ENCODE measurements at places on chromosomes 3 and 15.
A peak's percentile ranks its signal among the peaks of the same experiment; 100 is the strongest.

GRCh38 chr15:33317896-33318295 lies 7.1 kb downstream of the RYR3 start:
- DNase-seq: no peak

GRCh38 chr3:140056047-140056446 lies 121.1 kb downstream of the CLSTN2 start:
- no peak for DNase-seq

GRCh38 chr3:173018758-173019157 lies 122.3 kb downstream of the SPATA16 start:
- no peak for DNase-seq

DNA sequence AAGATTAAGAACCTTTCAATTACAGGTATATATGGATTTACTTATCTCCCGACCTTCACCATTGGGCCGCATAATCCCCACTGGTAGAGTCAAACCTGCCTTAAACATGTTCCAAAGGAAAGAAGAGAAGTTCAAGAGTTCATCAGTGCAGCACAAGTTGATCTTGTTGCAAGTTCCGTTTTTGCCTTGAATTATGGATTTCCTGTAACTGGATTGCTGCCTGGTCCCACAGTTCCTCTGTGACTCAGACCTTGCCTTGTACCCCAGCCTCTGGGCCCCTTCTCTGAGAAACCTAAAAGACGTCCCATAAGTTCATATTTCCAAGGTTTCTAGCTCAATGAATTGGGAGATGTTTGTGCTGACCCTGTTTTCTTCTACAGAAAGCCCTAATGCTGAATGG lies 112.5 kb upstream of the THBS1 start:
- no peak for DNase-seq

DNA sequence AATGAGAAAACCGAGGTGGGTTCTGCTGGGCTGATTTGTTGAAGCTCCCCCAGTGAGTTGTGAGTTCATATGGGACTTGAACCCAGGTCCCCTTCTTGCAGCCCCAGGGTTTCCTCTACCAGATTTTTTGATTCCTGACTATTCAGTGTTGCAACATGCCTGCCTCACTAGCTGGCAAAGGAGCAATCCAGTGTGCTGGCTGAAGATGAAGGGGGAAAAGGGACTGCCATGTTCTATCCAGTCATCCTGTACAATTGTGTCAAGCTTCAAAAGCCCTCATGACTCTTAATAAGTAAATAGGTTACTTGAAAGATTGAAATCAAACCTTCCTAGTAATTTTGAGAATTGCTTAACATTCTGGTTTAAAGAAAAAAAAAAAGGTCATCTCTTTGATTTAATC lies 211.5 kb upstream of the TP63 start:
- no peak for DNase-seq

GRCh38 chr3:42063888-42064287 lies 27.3 kb upstream of the TRAK1 start:
- no peak for DNase-seq

DNA sequence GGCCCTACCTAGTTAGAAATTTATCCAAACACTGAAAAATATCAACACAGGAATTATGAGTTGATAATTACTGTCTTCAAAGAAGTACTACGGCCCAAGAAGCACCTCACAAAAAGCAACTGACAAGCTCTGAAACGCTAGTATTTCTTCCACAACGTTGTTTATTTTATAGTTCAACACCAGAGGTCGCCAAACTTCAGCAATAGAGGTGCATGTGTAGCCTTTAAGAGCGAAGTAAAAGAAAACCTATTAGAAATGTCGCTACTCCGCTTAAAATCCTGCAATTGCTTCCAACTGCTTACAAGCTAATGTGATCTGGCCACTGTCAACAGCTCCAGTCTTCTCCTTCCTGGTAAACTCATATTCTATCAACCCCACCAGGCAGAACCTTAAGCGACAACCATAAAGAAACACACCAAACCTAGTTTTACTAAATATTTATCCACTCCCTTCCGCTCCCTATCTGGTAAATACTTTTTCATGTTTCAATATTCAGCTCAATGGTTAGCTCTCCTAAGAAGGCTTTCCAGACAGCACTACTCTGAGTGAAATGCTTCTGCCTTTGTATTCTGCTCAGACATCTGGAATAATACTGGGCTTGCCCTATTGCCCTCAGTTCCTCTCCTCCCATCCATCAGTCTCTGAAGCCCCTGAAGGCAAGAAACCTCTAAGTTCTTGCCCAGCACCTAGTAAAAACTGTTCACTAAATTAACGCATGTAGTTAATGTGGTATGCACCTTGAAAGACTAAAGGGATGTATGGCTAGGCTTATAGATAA lies 110.2 kb downstream of the NR1I2 start:
- DNase-seq: no peak

GRCh38 chr3:153273767-153274435 lies 111.9 kb downstream of the RAP2B start:
- no peak for DNase-seq

DNA sequence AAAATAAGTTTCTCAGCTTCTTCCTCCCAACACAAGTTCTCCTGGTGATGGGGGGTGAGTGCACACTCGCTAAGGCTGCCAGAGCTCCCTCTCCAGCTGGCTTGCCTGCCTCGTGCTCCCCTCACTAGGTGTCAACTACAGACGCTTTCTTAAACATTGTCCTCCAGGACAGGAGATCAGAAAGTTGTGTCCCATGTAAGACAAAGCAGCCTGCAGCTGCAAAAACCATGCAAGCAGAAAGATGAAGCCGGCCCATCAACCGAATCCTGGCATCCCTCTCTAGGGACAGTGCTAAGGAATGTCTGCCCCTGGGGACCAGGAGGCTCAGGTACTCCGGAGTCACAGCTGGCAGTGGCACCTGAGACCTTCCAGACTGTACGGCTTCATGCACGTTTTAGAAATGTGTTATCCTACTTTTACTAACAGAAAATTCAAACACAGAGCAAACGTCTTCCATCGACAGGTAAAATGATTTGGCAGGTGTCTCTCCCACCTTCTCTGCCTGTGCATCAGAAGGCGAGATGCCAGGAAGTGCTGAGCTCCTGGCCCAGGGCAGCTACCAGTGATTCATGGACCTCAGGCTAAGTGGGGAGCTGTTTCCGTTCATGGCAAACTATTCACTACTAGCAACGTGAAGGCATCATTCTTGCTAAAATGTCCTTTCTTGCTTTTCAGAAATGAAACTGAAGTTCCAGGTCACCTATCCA lies 246.1 kb downstream of the ADAMTS17 start:
- no peak for DNase-seq

GRCh38 chr3:46070595-46071093 lies 43.4 kb upstream of the XCR1 start:
- DNase-seq: no peak

GRCh38 chr15:29749365-29750086 lies 72.7 kb downstream of the TJP1 start:
- no peak for DNase-seq

GRCh38 chr3:4245671-4246070 lies 57.5 kb upstream of the SETMAR start:
- no peak for DNase-seq

GRCh38 chr15:29035336-29036285 lies 149.8 kb downstream of the APBA2 start:
- no peak for DNase-seq

- no peak for DNase-seq
Measured at GRCh38 chr3:173529062-173529711, 131.6 kb downstream of the NLGN1 start.

DNA sequence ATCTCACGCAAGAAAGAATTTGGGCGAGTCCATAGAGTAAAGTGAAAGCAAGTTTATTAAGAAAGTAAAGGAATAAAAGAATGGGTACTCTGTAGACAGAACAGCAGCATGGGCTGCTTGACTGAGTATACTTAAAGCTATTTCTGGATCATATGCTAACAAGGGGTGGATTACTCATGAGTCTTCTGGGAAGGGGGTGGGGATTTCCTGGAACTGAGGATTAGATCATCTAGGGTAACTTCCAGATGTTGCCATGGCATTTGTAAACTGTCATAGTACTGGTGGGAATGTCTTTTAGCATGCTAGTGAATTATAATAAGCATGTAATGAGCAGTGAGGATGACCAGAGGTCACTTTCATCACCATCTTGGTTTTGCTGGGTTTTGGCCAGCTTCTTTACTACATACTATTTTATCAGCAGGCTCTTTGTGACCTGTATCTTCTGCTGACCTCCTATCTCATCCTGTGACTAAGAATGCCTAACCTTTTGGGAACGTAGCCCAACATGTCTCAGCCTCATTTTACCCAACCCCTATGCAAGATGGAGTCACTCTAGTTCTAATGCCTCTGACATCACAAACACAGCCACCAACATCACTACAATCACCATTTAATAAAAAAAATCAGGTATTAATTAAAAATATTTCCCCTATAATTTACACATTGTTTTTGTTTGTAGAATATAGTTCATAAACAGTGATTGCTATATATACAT lies 890.7 kb upstream of the EPHA6 start:
- no peak for DNase-seq

GRCh38 chr3:129461022-129461421 lies 21.0 kb downstream of the IFT122 start:
- no peak for DNase-seq

DNA sequence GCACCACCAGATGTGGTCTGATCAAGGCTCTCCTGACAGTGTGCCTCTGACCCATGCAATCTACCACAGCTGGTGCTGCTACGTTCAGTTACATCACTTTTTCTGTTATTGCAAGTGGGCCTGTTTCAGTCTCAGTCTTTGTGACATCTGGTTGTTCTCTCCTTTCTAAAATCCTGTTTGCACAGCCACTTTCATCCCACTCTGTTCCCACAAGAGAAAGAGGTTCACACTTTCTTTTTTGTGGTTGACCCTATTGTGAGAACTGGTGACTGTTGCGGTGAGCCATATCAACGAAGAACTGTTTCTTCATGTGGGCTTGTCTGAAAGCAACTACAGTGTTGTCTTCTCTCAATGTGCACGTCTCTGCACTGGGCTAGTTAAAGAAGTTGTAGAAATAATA lies 342.8 kb upstream of the ARPP21 start:
- no peak for DNase-seq

DNA sequence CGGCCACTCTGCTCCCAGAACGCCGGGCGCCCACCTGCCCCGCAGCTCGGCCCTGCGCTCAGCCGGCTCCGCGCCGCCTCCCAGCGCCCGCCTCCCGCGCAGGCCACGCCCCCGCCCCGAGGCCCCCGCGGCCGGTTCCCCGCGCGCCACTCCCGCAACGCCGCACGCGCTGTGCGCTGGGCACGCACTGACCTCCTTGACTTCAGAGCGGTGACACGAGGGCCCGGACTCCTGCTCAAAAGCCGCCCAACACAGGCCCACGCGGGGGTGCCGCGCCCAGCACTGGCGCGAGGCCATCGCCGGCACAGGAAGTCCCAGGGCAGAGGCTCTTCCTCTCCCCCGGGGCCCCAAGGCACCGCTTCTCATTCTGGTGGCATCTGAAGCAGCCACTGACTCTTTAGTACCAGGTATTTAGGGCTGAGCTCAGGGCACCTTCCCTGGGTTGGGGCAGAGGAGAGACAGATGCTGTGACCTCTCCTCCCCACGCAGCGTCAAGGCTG lies 12.4 kb downstream of the TNK2 start:
- DNase-seq: peak; percentile 76

DNA sequence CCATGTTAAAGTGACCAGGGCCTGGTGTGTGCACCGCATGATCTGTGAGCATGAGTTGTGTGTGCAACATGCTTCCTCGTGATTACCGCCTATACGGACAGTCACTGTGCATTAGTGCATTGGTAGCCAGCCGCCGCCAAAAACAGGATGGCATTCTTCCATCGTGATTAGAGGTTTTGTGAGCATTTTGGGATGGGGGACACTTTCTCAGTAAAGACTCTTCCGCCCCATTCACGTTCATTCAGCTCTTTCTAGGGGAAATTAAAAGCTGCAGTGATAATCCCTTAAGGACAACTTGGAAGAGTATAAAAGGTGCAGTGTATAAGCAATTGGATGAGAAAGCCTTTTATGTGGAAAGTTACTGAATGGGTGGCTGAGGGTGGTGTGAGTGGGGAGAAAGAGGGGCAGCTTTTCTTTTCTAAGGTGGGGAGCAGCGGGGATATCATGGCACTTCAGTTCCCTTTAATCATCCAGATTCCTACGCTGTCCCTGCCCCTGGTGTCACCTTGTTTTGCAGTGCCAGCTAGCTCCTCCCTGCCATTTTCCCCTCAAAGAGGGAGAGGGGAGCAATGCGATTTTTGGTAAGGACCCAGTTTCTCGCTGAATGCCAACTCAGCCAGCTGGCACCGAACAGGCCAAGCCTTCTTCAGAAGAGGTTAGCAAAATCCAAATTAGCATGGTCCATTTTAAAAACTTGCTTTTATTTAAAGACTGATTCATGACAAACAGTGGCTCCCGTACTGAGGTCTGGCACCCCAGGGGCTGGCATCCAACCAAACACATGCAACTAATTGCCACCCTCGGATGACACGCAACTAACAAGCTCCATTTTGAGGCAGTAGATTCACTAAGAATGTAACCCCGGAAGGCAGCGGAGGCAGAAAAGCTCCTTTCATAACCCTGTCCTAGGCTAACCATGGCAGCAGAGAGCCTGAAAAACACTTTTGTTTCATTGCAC lies 447.8 kb downstream of the FHIT start:
- peak; percentile 46 for DNase-seq

GRCh38 chr3:52291508-52292181 lies 4.0 kb downstream of the GLYCTK start:
- peak; percentile 13 for DNase-seq

DNA sequence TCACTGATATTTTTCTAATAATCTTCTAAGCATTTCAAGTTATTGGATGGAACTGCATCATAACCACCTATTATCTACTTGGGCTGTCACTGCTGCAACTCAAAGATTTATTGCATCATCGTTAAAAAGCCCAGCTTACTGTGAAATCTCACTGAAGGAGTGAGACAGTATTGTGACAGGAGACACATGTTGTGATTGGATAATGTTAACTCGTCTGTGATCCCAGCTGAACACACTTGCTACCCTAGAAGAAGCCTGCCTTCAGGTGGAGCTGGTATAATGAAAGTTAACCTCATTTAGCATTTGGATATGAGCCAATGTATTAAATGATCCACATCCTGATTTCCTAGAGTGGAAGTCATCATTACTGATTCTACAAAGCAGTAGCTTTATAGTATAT lies 138.1 kb downstream of the MAP2K5 start:
- no peak for DNase-seq

DNA sequence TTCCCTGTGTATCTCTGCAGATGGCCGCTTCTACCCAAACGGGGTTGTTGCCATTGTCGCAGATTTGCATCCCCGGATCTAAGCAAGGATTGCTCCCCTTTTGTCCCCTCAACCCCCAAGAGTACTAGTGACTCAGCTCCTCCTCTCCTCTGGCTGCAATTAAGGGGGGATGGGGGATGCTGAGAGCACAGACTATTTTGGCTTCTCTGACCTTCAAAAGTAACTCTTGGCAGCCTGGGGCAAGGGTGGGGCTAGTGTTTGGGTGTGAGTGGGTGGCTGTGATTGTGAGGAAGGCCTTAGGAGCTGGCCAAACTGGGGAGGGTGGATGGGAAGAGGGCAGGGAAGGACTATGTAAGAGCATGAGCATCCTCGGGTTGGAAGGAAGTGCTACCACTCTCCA lies 1.2 kb upstream of the MAP1A start:
- peak; percentile 41 for DNase-seq

All from dorsolateral prefrontal cortex (tissue), 122 donors.